Stomach (tissue), 19 donors: ENCODE measurements at places on chromosomes 11 and 22. TPM values are rescaled to one million over a fixed set of nuclear protein-coding genes. Genes with fewer than 3 reads are reported as not detected.

- no peaks in the 10 kb centered on the region for H3K27me3 ChIP-seq
- peaks cover 78% of the 10 kb centered on the region for H3K4me1 ChIP-seq
- H3K36me3 ChIP-seq = no peaks in the 10 kb centered on the region
- no peak overlapping the region for H3K4me3 ChIP-seq
These were observed 6.2 kb downstream of the ALDH3B1 start for GRCh38 chr11:68016161-68016903.

GRCh38 chr22:42613872-42614301, 796 bp downstream of the POLDIP3 start:
- H3K27me3 ChIP-seq = no peaks in the 10 kb centered on the region
- peaks cover 70% of the 10 kb centered on the region for H3K4me1 ChIP-seq
- peaks cover 1% of the 10 kb centered on the region for H3K36me3 ChIP-seq
- H3K27ac ChIP-seq = peak overlapping the region; percentile 94

DNA sequence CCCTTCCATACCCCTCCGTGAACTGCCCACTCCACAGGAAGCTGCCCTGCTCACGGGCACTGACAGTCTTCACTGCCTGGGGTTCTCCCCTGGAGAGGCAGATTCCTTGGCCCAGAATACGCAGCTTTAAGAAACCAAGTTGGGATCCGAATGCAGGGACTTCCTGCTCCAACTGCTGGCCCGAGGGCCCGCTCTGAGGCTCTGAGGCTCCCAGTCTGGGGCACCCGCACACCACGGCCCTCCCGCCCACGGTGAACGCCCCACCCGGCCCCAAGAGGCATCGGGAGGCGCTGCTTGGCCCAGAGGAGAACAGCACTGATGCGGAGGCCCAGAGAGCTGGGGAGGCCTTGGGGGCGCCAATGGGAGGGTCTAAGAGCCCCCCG, 42.3 kb downstream of the IGF2 start:
- H3K27ac ChIP-seq = peak overlapping the region; percentile 73
- H3K4me1 ChIP-seq = peaks cover 67% of the 10 kb centered on the region
- H3K36me3 ChIP-seq = no peaks in the 10 kb centered on the region
- no peak overlapping the region for H3K4me3 ChIP-seq
- no peaks in the 10 kb centered on the region for H3K27me3 ChIP-seq

Gene SCT
- not detected for total RNA-seq

DNA sequence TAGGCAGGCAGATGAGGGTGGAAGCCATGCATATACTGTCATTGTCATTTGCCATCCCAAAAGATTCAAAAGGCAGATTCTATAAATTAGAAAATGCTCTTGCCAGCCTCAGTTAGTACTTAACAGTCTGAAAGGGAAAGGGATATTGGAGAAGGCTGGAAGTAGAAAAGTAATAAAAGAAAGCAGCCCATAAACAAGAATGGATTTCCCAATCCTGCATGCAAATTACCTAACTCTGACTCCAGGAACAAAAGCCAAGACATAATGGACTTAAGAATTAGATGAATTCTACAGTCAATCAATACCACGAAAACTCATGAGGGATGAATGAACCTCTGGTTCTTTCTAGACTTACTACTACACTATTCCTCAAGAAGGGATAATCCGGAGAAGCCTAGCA, 5.9 kb downstream of the PAK1 start:
- H3K27me3 ChIP-seq = no peaks in the 10 kb centered on the region
- H3K4me3 ChIP-seq = no peak overlapping the region
- H3K36me3 ChIP-seq = no peaks in the 10 kb centered on the region
